ENCODE measurements at places on chromosomes 3 and 15.

- no peak for DNase-seq
Observed at GRCh38 chr3:108001457-108001856, 89.4 kb downstream of the CD47 start.

GRCh38 chr3:10928407-10928960 is 64.1 kb upstream of the SLC6A1 start:
- no peak for DNase-seq

- DNase-seq, result peak; percentile 47
Observed at GRCh38 chr3:177196456-177197040, 734 bp downstream of the TBL1XR1 start.

GRCh38 chr3:125280668-125281361 is 68.3 kb upstream of the SLC12A8 start:
- peak; percentile 85 for DNase-seq

DNA sequence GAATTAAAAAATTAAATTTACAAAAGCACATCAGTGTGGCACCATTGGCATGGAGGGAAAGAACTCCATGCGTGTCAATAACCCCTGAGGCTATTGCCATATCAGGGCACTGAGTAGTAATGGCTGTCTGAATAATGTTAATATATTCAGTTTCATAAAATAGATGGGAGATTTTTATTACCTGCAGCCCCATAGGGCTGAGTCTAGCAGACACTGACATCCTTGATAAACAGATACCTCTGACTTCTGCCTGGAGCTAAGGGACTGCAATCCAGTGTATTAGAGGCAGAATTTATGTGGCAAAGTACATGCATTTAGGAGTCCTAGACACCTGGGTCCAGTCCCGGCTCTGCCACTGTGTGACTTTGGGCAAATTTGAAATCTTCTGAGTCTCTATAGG is 38.8 kb upstream of the SV2B start:
- no peak for DNase-seq

GRCh38 chr15:100895721-100896120 is 16.1 kb downstream of the ALDH1A3 start:
- no peak for DNase-seq

DNA sequence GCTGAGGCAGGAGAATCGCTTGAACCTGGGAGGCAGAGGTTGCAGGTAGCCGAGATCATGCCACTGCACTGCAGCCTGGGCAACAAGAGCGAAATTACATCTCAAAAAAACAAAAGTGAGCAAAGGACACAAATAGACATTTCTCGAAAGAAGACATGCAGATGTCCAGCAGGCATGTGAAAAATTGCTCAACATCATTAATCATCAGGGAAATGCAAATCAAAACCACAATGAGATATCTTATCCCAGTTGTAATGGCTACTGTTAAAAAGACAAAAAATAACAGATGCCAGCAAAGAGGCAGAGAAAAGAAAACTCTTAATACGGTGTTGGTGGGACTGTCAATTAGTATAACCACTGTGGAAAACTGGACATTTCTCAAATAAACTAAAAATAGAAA is 20.9 kb downstream of the ASB7 start:
- DNase-seq, result no peak

DNA sequence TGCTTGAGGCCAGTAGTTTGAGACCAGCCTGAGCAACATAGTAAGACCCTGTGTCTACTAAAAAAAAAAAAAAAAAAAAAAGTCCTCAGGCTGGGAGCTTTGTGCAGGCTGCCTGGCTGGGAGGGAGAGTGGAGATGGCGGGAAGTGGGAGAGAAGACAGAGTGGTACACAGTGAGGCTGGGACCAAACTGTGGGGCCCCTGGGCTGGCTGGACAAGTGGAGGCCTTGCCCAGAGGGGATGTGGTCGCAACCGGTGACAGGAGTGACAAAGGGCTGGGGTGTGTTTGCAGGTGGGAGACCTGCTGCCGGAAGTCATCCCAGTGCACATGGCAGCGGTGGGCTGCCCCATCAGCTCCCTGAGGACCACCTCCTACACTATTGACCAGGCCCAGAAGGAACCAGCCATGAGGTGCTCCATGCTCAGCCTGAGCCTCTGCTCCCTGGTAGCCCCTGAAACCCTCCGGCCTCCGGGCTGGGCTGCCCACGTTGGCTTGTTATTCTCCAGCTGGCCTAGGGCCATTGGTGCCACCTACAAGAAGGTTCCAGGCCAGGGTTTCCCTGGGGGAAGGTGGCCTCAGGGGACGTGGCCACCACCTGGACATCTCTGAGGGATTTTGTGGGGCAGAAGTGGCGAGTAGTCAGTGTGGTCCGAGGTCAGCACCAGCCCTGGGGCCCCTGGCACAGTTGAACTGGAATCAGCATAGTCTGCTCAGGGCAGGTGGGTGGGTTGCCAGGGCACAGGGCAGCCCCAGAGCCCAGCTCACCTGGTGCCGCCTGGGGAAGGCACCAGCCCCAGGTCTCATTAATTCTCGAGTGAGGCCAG is 22.7 kb downstream of the ACAA1 start:
- DNase-seq, result no peak

Measured in midbrain (tissue), 1 donor.